Fibroblast of skin of left biceps (primary cell): ENCODE measurements at places on chromosomes 6 and 20.
A peak's percentile ranks its signal among the peaks of the same experiment; 100 is the strongest.

- DNase-seq = no peak
Measured at GRCh38 chr20:51542571-51543421, at the start of gene NFATC2. TSS of gene NFATC2 (minus strand) at chr20:51542719. CDS start at chr20:51542499, 220 bp downstream.

- no peak for DNase-seq
Measured at GRCh38 chr20:49993301-49993751, 10.5 kb downstream of the SNAI1 start.

- DNase-seq = peak; percentile 1
Measured at GRCh38 chr6:99467509-99468106, 42.5 kb upstream of the PNISR start.

DNA sequence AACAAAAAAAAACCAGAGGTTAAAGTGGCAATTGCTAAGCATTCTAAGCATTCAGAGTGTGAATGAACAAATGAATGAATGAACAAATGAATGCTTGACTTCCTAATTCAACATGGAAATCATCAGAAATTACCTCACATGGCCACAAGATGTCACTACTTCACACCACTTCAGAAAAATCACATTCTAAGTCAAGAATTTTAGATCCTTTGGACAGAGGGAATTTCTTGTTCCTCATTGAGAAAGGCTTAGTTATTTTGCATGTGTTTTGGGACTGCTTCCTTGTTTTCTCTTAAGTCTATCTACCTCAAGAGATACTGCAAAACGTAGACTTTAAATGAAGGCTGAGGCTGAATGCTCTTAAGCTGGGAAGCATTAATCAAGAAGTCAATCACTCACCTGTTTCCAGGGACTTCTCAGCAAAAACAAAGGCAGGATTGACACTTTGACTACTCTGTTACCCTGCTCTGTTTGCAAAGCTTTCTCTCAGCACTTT, 120.2 kb downstream of the MBOAT1 start:
- DNase-seq = peak; percentile 5

GRCh38 chr20:34175079-34175478, 63.0 kb upstream of the EIF2S2 start:
- DNase-seq = no peak

GRCh38 chr6:131572686-131573415, at the start of gene ARG1:
TSS of gene ARG1 (plus strand) at chr6:131573226. CDS start at chr6:131573283, 57 bp downstream.
- no peak for DNase-seq

GRCh38 chr20:35643045-35643444, 21.7 kb downstream of the CPNE1 start:
- no peak for DNase-seq

DNA sequence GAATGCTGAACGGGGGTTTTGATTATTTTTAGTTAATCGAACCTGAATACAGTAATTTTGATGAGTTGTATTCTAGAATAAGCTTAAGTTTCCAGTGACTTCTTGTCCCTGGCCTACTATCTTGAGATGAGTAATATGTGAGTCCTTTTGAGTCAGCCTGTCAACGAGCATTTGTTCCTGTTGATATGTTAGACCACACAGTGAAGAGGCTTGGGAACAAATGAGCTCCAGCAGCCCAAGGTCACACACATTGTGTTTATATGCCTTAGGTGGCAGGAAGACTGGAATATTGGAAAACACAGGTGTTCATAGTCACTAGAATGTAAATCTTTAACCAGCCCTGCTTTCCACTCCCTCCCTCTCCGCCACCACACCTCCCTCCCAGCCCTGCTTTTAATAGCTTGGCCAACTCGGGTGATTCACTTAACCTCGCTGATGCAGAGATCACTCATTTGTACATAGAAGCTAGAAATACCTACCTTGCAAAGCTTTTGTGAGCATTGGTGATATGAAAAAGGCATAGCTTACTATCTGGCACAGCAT, 9.1 kb downstream of the SMPDL3A start:
- peak; percentile 17 for DNase-seq

DNA sequence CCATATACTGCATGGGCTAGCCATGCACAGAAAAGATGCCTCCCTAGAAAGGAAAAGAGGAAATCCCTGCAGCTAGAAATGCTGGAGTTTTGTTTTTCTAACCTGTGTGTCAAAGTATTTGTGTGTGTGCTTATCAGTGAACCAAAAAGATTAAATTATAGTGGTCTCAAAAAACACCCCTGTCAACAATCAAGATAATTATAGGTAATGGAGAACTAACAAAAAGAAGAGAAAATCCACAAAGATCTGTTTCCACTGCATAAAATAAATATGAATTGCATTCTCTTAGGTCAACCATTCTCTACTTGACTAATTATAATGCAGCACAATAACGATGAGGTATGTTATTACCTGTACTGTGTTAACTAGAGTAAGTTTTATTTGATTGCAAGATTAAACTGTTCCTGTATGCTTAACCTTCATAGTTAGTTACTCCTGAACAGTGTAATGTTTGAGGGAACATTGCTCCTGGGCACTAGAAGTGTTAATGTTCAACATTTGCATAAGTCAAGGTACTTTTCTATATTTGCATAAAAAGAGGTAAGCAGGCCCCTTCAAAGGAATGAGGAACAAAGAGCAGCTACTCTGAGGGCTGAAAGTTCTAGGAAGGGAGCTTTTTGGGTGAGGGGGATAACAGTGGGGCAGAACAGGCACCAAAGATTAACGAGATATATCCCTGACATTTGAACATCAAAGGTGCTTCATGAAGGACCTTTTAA, 212.1 kb downstream of the BTBD9 start:
- no peak for DNase-seq

DNA sequence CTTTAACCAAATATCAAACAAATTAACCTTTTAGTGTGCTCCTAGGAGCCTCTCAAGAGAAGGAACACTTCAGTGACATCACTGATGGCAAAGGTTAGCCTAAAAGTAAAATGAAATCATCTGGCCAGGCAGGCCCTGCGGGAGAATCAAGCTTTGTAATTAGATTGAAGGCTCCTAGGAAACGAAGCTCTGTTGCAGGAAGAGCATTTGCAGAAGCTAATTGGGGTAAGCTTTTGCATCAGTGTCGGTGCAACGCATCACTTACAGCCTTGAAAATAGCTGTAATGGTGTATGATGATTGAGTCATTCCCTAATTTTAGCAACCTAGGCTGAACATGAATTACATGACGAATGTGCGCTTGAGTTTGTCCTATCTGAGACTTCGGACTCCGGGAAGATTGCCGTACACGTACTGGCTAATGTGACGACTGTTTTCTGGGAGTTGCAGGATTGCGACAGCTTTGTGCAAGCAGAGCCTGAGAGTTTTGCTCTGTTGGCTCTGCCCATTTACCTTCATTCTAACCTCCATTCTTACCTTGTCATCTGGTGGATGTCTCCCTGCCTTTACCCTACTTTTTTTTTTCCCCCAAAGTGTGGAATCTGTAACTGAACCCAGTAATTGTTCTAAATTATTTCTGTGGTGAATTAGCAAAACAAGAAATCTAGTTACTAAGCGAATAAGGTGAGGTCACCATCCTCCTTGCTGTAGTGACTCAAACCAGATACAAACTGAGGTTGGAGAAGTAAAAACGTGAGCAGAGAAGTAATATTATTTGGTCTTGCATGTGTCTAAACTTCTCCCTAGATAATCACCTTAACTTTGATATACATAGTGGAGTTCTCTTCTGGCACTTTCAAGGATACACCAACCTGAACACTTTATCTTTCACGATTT, 675.9 kb upstream of the CITED2 start:
- DNase-seq = no peak

DNA sequence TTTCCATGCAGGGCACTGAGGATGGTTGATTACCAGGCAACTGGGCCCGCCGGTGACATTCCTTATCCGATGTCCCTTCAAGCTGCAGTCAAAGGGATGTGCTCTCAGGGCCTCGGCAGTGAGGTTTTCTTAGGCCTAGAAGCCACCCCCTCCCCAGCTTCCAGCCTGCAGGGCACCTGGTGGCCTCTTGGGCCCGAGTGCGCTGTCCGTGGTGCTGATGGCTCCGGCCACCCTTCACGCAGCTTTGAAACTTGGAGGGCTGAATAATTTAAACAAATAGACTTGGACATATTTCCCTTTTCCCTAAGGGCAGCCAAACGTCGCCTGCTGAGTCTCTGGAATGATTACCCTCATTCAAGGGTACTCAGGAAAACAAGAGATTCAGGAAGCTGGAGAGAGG, 8.9 kb upstream of the MLN start:
- DNase-seq = no peak

GRCh38 chr6:166194914-166195859, 27.5 kb upstream of the TBXT start:
- DNase-seq = no peak

DNA sequence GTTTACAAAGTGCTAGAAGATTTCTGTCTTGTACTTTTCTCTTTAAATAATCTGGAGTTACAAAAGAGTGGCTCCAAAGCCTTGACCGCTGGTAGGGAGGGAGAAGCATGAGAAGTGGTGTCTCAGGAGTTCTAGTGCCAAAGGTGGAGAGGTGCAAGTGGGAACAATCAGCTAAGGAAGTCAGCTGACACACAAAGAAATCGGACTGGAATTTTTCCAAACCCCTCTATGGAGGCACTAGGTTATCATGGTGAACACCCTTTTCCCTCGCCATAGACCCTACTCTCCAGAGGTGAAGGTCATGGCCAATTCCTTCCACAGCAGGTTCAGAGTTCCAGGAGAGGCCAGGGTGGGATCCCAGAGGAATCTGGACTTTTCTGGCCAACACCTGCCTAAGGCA, 14.8 kb downstream of the PLAGL2 start:
- DNase-seq = no peak

- no peak for DNase-seq
Measured at GRCh38 chr20:49591217-49591865, 23.4 kb upstream of the PTGIS start.

- peak; percentile 24 for DNase-seq
Measured at GRCh38 chr6:39452306-39453145, 130.0 kb upstream of the KCNK16 start.

DNA sequence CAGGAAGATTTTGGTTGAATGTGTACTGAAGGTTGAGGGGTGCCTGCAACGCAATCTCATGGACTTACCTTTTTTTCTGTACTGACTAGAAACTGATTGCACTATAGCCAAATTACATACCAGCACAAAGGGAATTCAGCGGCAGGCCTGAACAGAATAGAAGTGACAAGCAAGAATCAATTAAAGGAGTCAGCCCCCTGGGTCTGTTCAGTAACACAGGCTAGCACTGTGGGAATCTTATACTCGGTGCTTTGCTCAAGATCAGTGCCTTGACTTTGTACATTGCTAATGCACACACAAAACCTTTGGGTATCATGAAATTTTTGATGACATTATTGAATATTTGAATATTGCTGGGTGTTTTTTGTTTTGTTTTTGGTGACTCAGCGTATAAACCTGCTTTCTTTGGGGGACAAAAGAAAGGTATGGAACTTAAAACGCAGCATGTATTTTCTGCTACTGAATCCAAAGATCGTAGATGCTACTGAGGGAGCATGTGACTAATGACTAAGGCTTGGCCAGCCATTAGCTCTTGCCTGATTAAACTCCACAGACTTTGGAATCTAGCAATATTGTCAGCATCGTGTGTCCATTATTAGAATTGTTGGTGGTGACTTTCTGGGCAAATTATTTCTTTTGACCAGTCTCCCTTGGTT, 236.6 kb downstream of the ARID1B start:
- no peak for DNase-seq

GRCh38 chr6:97917369-97917768, 634.4 kb upstream of the MMS22L start:
- DNase-seq = no peak

DNA sequence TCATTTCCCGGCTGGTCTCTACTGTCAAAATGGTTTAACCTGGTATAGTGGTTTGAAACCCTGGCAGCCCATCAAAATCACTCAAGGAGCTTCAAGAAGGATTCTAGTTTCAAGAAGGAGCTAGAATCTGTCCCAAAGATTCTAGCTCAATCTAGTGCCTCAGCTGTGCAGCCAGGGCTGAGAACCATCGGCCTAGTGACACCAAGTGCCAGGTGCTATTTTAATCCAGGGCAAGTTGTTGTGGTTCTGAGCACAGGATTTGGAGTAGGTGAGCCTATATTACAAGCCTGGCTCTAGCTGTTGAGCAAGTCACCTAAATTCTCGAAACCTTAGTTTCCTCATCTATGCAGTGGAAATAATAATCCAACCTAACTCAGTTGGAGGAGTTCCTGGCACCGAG, 3.7 kb downstream of the MOCS1 start:
- DNase-seq = no peak

DNA sequence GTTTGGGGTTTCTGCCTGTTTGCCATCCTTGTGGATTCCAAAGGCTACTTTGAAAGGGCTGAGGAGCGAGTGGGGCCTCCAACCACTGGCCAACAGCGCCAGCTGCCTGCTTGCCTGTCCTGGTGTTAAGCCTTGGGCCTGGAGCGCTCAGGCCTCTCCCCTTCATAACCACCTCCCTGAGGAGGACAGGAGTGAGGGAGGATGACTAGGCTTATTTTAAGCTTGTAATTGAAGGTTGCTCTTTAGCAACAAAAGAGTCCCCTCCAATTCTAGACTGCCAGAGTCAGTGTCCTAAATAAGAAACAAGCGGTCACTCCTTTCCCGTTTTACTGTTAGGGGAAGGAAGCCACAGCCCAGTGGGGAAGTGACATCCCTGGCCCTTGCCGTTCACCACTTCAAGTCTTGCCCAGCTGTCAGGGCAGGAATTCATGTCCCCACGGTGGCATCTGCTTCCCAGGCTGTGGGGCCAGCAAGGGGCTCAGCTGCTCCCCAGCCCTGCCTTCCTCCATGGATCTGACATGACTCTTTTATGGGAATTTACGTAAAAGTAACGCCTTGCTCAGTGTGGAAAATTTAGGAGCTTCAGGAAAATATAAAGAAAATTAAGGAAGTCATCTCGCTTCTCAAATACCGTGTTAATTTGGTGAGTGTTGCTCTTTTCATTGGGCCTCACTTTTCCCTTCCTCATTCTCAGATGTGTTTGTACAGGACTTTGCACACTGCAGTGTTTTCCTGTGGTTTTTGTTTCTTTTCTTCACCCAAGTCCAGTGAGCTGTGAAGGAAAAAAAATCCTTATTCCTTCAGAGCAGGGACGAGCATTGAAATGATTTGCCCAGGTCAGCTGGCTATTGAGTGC, 57.8 kb downstream of the SSR1 start:
- no peak for DNase-seq

DNA sequence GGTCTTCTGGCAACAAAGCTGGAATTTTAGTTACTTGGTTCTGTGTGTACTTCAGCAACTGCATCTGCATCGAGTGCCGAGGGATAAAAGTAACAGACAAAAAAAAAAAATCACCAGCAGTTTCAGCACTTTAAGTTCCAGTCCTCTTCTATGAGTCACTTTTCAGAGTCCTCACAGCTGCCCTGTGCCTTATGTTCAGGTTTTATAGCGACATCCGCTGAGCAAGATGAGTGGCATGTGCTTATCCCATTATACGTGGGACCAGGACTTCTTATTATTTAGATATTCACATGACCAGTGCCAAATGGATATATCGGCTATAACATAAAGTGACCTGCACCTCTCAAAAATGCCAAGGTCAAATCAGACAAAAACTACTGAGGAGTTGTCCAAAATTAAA, 242.9 kb downstream of the FOXA2 start:
- DNase-seq = no peak

GRCh38 chr20:56964901-56965300, 301.5 kb downstream of the BMP7 start:
- no peak for DNase-seq

- DNase-seq = no peak
Measured at GRCh38 chr20:45967551-45968080, 4.4 kb downstream of the ZNF335 start.

GRCh38 chr6:43076464-43077332, 584 bp downstream of the PTK7 start:
- DNase-seq = no peak
